ENCODE measurements at places on chromosomes 12 and 14.

DNA sequence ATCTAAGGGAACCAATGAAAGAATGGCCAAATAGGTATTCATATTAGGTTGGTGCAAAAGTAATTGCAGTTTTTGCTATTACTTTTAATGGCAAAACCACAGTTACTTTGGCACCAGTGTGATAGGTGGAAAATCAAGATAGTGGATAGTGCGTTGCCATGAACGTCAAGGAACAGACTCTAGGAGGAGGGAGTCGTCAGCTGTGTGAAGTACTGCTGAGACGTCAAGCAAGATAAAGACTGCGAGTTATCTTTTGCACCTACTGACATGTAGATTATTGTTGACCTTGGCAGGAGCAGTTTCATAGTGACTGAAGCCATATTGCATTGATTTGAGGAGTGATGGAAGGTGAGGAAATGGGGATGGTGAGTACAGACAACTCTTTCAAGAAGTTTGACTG, 8.3 kb downstream of the YLPM1 start:
- no peak for DNase-seq

GRCh38 chr14:103500148-103500990, 22.3 kb downstream of the CKB start:
- DNase-seq, result no peak

- no peak for DNase-seq
Measured at GRCh38 chr14:104020471-104020870, 65.0 kb upstream of the ASPG start.

- DNase-seq, result no peak
Measured at GRCh38 chr12:83432176-83432719, 745.5 kb downstream of the TMTC2 start.

GRCh38 chr14:79961197-79961596, 250.1 kb downstream of the DIO2 start:
- DNase-seq, result no peak

DNA sequence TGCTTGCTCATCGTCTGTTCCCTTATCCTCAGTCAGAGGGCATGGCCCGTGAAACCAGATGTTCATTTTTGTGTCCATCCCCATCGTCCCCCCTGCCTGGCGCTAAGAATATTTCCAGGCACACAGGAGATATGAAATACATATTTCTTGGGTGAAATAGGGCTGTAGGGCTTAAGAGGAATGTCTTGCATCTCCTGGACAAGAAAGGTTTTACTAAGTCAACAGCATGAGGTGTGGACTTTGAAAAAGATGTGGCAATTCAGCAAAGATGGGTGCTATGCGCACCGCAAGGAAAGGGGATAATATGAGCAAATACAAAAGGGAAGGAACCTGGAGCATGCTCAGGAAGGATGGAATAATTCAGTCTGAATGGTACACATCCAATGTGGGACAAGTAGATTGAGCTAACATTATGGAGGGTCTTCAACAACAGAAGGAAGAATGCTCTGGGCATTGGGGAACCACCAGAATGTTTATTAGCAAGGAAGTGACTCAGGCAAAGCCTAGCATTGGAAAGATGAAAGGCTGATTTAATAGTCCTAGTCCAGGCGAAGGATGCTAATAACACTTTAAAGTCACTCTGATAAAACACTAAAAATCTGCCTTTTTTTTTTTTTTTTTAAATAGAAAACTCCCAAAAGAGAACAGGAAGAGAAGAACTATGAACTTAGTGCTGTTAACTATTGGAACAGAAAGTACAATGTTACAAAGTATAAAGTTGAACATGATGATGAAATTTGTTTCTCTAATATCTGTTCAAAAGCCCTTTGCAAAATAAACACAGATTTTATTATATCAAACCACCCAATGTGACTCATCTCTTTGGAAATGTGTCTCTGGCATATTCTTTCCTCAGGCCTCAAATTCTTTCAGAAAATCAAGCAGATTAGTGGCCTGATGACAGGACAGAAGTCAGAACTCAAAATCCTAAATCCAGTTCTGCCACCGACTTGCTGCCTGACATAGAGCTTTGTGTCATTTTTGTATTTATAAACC, 449.5 kb downstream of the BCAT1 start:
- DNase-seq, result peak; percentile 28

DNA sequence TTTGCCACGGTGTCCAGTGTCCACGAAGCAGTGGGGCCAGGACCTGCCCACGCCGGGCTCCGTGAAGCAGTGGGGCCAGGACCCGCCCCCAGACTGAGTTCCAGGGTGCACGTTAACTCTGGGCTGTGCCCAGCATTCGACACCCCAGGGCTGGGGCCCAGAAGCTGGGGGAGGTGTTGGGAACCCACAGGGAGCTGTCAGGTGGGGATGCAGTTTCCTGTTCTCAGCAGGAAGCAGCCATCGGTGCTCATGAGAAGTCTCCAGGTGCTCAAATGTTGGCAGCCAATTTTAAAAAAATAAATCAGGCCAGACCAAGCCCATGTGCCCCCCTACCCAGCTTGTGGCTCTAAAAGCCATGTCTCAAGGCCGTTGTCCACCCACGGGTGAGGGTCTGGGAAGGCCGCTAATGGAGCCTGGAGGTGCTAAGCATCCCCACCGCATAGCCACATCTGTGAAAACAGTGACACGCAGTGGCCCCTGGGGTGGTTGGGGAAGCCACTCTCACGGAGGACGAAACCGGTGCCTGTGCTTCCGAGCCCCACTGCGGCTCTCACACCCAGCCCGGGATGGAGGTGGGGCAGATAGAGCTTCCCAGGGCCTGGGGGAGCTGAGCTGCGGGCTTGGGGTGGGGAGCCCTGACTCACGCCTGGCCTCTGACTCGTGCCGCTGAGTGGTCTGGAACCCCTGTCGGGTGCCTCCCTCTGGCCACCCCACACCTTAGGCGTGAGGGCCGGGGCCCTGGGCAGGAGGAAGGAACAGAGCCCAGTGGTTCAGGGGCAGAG, 53.5 kb downstream of the FBRSL1 start:
- DNase-seq, result no peak

DNA sequence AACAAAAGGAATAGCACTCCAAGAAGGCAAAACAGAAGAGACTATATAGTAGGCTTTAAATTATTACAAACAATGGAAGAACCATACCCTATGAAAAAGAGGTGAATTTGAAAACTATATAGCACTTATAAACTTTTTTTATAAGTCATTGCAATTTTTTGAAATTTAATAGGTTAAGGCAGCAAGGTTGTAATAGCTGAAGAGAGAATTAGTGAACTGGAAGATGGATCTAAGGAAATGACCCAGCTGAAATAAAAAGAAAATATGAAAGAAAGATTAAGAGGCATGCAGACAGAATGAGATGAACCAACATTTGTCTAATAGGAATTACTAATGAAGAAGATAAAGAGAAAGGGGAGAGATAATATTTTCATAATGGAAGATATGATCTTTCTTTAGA, 9.8 kb downstream of the TESC start:
- no peak for DNase-seq

DNA sequence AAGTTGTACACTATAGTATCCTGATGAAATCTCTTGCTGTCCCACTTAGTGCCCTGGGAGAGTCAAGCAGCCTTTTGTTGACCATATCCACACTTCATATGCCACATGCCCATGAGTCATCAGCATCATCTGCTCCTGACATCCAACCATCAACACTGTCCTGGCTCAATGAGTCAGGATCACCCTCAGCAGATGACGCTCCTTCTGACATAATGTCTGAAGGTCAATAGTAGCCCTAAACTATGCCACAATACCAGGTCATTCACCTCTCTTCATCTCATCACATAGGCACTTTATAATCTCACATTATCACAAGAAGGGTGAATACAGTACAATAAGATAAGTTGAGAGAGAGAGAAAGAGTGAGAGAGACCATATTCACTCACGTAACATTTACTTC, 369.0 kb upstream of the FAR2 start:
- DNase-seq, result no peak

DNA sequence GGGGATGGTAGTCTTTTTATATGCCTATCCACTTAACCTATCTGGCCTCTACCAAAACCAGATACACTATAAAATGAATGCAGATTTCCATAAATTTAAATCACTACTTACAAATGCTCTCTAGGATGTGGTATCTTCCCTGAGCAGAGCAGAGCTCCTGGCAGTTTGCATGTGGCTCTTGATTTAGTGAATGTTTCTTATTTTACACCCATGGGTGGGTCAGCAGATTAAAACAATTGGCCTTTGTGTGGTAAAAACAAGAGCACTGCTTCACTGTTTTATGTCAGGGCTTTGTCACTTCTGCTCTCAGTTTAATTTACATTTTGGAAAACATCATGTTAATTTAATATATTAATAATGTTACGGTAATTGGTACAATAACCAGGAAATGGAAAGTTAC, 5.5 kb downstream of the TAS2R19 start:
- DNase-seq, result no peak

DNA sequence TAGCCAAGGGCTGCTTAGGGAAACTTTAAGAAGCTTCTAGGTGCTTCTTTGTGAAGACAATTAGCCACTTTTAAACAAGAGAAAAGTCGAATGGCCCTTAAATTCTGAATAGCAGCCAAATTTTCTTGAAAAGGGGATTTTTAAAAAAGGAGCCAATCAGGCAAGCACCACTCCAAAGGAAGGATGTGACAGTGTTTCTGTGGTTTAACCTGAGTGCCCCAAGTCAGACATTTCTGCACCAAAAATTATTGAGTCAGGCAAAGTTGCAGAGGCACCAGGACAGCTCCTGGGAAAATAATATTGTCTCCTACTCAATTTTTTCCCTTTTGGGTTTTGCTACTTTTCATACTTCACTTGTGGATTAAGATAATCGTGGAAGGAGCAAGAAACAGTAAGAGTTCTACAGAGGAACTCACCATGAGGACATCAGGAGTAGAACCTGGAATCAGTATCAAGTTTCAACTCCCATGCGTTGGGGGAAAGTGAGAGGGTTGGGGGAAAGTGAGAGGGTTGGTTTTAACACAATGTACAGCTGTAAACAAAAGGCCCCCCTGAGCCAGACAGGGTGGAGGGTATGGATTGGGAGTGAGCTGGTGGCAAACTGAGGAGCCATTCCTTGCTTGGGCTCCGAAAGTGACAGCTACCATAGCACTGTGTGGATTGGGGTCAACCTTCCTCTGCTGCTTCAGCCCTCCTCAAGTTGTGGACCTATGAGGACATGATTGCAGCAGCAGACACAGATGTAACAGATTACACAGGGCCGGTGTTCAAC, 90.8 kb downstream of the SLC38A1 start:
- DNase-seq, result no peak

DNA sequence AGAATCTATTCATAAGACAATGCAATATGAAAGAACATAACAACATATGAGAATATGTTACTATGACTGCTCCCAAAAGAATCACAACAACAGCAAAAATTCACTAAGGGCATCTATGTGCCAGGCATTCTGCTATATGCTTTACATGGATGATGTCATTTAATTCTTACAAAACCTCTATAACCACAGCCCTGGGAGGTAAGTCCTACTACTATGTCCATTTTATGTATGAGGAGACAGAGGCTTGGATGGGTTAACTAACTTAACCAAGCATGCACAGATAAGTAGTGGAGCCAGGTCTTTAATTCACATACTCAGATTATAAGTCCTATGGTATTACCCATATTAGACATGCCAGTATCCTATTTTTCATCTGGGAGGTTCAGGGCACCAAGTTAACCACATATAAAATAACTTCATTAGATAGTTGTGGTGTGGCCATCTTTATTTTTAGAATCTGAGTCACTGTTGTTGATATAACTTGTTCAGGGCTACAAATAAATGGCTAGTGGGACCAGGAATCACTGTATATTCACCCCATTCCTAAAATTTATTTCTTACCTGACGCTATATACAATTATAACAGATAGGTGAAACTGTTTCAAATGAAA, 33.2 kb upstream of the RAD51AP1 start:
- peak; percentile 12 for DNase-seq

DNA sequence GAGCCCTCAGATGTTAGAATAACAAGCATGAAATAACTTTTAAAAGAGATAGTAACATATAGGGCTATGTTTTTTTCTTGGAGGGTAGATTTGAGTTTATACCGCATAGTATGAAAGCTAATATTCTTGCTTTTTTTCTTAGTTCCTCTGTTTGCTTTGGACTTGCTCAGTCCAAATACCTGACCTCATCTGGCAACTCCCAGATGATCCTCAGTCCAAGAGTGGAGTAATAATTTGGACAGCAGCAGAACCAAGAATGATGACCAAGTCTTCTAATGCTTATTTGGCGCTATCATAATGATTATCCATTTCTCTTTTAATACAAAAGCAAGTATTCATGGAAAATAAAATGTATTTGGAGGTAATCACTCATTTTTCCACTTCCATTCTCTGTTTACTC, 45.6 kb downstream of the GUCY2C start:
- DNase-seq, result no peak

DNA sequence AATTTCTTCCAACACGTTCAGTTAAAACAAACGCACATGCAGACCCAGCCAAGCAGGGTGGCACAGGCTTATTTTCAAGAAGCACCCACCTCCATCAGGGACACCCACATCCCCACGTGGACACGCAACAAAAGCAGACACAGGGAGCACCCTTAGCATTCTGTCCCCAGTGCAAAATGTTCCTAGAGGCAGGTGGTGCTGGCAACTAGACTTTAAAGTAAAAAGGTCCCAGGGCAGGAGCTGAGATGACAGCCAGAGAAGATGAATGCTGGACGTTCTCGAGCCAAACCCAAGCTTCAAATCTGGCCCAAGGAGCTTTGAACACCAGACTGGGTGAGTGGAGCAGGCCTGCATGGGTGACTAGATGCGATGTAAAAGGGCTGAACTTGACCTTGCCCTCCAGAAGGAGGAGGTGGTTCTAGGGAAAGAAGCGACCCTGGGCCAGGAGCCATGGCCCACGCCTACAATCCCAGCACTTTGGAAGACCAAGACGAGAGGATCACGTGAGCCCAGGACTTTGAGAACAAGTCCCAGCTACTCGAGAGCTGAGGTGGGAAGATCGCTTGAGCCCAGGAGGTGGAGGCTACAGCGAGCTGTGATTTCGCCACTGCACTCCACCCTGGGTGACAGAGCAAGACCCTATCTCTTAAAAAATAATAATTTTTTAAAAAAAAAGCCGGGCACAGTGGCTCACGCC, 47.3 kb downstream of the KDM2B start:
- no peak for DNase-seq

- no peak for DNase-seq
Measured at GRCh38 chr14:61628016-61628725, 67.1 kb upstream of the HIF1A start.

GRCh38 chr12:49930515-49931288, 19.8 kb upstream of the AQP2 start:
- DNase-seq, result peak; percentile 20

DNA sequence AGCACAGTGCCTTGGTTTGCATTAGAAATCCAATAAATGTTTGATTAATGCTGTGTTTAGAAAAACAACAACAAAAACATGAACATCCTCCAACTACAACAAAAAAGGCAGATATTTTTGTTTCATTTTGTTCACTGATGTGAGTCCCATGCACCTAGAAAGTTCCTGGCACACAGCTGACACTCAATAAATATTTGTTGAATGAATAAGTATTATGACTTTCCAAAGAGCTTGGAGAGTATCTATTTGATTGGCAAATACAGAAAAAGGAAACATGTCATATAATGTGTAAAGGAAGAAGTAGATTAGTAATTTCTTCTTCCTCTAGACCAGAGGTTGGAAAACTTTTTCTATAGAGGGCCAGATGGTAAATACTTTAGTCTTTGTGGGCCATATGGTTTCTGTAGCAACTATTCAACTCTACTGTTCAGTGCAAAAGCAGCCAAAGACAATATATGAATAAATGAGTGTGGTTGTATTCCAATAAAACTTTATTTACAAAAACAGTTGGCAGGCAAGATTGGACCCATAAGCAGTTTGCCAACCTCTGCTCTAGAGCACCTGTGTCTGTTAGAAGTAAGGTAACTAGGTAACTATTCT, 312.3 kb upstream of the DIO2 start:
- DNase-seq, result peak; percentile 20
